ENCODE measurements at places on chromosomes 6 and 20.

GRCh38 chr20:48153523-48153922, 368.2 kb upstream of the SULF2 start:
- no peak for DNase-seq

DNA sequence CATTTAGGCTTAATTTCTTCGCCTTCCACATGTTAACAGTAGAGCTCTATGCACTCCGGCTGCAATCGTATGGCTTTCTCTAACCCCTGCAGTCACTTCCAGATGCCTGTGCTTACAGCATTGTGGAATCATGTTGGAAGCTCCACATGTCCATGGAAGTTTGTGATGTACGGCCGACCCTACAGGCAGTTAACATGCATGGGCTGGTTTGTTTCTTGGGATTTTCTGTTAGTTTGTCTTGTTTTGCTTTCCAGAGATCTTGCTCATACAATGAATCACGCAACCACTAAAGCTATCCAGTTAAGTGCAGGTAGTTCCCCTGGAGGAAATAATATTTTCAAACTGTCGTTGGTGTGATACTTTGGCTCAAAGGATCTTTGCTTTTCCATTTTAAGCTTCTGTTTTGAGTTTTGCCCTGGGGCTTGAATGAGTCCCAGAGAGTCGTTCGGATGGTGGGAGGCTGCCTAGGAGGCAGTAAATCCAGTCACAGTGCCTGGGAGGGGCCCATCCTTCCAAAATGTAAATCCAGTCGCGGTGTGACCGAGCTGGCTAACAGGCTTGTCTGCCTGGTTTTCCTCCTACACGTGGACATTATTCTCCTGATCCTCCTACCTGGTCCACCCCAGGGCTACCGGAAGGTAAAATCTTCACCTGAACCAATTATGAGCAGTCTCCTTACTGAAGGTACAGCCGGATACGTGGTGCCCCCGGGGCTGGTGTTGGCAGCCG, 225.9 kb downstream of the SMOC2 start:
- no peak for DNase-seq

DNA sequence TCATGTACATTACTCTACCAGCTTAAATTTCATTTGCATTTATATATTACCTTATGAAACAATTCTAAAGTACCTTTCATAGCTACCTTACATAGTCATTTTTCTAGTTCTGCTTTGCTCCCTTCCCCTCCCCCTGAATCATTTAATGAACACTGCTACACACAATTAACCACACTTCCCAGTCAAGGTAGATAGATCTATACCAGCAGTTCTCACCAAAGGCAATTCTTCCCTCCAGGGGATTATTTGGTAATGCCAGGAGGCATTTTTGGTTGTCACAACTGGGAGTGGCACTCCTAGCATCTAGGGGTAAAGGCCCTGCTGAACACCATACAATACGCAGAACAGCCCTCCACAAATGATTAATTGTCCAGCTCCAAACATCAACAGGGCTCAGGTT, 143.9 kb upstream of the SHLD1 start:
- no peak for DNase-seq

- DNase-seq: peak; percentile 24
Observed at GRCh38 chr6:49668083-49668511, 31.5 kb upstream of the RHAG start.

- no peak for DNase-seq
Observed at GRCh38 chr6:87907521-87907920, 140.1 kb upstream of the SPACA1 start.

GRCh38 chr6:35757456-35758123, 18.8 kb upstream of the CLPSL2 start:
- no peak for DNase-seq

DNA sequence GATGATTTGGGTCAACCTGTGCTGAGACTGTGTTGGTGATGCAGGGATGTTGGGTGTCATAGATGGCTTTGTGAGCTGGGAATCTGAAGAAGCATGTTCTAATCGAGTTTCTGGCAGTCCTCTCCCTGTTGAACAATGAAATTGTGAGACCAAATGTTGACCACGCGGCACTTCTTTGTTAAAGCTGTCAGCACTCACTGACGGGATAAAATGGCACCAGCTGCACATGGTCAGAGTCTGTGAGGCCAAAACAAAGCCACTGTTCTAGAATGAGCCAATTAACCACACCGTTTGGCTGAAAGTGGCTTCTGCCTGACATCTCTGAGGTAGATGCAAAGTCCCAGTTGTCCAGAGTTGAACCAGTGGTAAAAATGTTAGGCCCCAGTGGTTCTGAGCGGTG, 562.2 kb downstream of the KIF16B start:
- DNase-seq: no peak

DNA sequence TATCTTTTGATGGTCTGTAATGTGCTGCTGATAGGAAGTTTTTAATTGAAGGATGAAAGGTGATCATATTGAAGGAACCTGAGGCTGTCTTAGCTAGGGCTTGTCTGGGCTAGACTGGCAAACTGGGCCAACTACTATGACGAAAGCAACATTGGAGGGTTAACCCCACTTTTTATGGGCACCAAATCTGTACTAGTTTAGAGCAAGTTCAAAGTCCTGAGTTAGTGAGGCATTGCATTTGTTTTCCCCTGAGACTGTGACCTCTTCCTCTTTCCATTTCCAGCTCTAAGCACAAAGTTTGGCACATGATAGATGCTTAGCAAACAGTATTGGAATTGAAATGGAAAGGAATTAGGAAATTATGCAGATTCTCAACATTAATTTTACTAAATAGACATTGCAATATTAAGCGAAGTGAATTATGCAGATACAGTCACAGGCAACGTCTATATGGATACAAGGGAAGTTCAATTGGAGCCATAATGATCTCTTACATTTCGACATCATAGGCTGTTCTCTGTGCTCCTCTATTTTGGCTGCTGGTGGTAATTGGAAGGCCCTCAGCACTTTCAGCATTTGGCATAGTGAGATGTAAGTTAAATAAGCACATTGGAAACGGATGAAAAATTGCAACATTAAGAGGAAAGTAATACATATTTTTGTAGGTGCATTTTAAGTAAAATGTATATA, 22.2 kb downstream of the CEP57L1 start:
- no peak for DNase-seq

- peak; percentile 91 for DNase-seq
Observed at GRCh38 chr20:3781153-3781910, at the start of gene SPEF1. SPEF1 (minus strand) TSS chr20:3781448; CDS start chr20:3781287, 161 bp downstream.

DNA sequence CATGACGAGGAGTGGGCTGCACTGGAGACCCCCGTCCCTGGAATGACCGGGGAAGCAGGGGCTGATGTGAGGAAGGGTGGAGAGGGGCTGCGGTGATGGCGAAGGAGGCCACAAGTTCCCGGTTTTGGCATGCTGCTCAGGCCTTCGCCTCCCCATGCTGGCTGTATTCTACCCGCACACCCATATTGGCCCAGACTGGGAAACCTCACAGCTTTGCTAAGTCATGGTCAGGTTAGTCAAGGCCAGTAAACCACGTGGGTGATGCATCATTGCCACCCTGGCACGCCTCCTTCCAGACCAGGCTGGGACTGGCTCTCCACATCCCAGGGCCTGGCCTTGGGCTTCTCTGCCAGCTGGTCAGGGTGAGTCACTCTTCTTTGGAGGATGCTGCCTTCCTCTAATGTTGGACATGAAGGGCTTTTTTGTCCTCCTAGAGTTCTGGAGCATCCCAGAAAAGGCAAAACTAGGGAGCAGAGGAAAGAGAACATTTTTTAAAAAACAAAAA, 53.8 kb downstream of the PCNA start:
- DNase-seq: peak; percentile 81

DNA sequence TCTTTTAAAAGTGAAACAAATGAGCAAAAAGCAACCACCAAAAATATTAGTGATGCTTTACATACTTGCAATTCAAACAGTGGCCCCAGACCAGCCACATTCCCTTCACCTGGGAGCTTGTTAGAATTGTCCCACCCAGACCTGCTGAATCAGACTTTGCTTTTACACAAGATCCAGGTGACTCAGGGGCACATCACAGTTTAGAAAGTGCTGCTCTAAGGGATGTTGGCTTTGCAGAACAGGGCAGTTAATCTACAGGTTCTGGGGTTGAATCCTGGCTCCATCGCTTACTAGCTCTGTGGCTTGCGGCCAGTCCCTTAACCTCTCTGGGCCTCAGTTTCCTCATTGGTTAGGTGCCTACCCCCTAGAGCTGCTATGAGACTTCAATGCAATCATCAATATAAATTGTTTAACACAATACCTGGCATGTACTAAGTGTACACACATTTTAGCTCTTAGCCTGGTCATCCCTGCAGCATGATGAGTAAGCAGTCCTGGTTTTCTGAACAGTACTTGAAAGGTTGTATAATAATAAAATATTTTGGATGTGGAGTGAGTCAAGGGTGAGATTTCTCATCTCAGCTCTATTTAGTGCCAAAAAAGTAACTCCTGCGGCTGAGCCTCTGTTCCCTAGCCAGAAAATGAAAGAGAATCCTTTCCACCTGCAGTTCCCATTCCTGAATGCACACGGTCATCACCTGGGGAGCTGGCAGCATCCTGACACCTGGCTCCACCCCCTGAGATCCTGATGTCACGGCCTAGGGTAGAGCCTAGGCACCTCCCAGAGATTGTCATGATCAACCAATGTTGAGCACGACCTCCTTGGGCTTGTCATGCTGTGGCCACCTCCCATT, 162.7 kb downstream of the ANKRD60 start:
- DNase-seq: no peak

DNA sequence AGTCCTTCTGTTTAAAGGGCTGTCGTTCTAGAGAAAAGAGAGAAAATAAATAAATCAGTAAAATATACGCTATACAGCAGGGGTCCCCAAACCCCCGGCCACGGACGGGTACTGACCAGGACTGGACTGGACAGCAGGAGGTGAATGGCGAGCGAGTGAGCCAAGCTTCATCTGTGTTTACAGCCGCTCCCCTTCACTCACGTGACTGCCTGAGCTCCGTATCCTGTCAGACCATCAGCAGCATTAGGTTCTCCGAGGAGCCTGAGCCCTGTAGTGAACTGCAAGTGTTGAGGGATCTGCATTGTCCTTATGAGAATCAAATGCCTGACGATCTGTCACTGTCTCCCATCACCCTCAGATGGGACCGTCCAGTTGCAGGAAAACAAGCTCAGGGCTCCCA, 76.5 kb downstream of the ZNF217 start:
- DNase-seq: peak; percentile 8

DNA sequence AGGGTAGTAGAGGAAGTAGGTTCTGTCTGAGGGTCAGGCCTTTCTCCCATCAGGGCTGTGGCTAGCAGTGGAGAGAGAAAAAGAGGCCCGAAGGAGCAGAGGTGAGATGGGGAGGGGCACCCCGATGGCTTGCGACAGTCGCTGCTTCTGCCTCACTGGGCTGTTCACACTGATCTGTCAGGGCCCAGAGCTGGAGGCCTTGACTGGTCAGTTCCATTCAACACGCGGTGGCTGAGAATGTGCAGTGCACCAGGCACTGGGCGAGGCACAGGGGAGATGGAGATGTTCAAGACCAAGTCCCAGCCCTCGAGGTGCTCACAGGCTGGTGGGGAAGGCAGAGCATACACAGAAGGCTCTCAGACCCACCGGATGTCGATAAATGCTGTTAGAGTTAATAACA, 21.4 kb downstream of the SLC12A5 start:
- DNase-seq: no peak

- no peak for DNase-seq
Observed at GRCh38 chr6:52347818-52348217, 14.1 kb upstream of the PAQR8 start.

GRCh38 chr6:53862662-53863462, 68.1 kb downstream of the LRRC1 start:
- no peak for DNase-seq

DNA sequence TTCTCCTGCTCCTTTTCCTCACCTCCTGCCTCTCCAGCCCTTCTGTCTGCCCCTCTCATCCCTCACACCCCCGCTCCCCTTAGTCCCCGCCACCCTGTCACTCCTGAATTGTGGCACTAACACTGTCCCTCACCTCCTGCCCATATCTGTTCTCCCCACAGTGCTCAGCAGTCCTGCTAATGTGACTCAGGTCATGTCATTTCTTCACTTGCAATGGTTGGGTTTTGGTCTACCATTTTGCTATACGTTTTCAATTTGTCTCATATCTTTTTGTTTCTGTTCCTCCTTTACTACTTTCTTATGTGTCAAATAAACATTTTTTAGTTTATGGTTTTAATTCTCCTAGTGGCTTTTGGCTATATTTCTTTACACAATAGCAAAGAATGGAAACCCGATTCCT, 1.3 kb upstream of the HLA-B start:
- no peak for DNase-seq

DNA sequence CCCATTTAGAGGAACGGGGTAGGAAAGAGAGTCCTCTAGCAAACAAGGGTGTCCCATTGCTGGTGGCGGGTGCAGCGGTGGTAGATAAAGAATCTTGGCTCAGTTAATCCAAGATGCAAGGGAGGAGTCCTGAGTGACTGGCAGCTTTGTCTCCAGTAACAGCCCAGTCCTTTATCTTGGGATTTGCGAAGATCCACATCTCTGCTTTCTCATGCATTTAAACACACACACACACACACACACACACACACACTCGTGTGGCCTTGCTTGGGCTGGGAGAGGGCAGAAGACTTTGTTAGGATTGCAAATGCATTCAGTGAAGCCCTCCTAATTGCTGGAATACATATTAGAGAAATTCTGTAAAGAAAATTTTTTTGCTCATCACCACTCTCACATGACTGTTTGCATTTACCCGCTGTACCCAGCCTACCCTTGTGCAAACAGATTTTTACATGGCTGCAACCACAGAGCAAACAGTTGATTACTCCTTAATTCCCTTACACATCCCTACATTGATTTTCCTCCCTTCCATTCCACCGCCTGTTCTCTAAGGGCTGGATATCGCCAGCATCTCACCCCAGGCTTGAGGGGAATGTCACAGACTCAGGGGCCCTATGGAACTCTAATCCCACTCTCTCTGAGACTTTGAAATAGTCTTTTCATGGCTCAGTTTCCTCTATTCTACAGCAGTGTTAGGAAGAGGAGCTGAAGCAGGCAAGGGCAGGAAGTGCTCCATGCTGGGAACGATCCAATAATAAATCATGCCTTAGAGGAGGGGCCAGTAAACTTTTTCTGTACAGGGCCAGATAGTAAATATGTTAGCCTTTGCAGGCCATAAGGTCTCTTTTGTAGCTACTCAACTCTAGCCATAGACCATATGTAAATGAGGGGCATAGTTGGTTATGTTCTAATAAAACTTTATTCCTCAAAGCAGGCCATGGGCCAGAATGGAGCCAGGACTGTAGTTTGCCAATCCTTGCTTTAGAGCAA, 3.5 kb downstream of the C6orf132 start:
- DNase-seq: peak; percentile 19

All from LoVo (cell line).